ENCODE measurements at places on chromosomes 12 and 14.
A peak's percentile ranks its signal among the peaks of the same experiment; 100 is the strongest.

- no peak for DNase-seq
These were observed 51.2 kb upstream of the AEBP2 start for GRCh38 chr12:19388131-19388549.

GRCh38 chr12:79373896-79374499 is 316.8 kb downstream of the PAWR start:
- peak; percentile 14 for DNase-seq

- no peak for DNase-seq
These were observed 107.6 kb downstream of the RFLNA start for GRCh38 chr12:124402248-124403066.

DNA sequence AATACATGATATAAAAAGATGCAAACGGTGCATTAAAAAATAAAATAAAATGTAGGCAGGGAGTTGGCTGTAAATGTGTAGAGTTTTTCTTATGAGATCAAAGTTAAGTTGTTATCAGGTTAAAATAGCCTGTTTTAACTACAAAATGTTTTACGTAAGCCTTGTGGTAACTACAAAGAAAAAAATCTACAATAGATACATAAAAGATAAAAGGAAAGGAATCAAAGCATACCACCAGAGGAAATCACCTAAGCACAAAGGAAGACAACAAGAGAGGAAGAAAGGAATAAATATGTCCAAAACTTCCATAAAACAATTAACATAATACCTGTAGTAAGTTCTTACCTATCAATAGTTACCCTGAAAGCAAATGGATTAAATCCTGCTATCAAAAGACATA is 12.2 kb downstream of the NELL2 start:
- no peak for DNase-seq

DNA sequence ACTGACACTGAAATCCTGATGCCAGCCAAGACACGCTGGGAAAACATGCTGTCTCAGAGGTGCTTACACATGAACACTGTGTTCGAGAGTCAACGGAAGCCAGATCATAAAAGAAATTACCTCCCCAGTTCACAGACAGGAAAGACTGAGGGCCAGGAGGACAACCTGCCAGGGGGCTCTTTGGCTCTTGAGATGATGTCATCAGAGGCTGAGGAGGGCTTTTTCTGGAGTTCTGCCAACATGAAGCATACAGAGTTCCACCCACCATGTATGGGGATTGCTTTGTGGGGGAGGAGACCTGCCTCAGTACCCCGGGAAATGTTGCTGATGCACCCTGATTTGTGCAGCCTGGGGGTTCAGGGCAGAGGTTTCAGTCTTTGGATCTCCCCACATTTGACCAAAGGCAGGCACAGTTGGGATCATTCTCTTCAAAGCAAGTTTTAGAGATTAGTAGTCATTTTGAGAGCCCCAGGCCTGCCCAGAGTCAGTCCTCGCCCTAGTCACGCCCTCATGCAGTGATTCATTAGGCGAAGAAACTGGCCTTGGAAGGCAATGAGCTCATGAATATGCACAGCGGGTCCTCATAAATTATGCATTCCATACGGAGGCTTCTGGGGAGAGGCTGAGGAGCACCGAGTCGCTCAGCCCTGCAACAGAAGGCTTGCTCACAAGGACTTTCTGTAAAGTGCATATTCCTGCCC is 34.9 kb upstream of the EML1 start:
- DNase-seq = no peak

- no peak for DNase-seq
These were observed 714 bp upstream of the PSMC6 start for GRCh38 chr14:52706286-52706685.

Measured in midbrain (tissue), 1 donor.